ENCODE measurements at places on chromosomes 7 and 10.

DNA sequence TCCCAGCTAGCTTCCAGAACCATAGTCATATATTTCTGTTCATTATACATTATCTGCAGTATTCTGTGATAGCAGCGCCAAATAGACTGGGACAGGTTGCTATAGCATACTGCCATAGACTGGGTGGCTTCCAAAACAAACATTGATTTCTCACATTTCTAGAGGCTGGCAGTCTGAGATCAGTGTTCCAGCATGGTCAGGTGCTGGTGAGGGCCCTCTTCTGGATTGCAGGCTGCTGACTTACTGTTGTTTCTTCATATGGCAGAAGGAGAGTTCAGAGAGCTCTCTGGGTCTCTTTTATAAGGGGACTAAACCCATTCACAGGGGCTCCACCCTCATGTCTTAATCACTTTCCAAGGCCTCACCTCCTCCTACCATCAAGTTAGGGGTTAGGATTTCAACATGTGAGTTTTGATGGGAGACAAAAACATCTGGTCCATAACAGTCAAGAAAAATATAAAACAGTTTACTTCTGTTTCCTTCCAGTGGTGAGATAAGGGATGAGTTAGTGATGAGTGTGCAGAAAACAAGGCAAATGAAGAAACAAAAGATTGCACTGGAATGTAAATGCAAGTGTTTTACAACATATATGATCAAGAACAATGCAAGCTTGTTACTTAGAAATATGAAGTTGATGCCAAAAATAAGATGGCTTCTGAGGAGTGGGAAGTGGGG, 399.0 kb upstream of the C7orf33 start:
- no peak for DNase-seq

DNA sequence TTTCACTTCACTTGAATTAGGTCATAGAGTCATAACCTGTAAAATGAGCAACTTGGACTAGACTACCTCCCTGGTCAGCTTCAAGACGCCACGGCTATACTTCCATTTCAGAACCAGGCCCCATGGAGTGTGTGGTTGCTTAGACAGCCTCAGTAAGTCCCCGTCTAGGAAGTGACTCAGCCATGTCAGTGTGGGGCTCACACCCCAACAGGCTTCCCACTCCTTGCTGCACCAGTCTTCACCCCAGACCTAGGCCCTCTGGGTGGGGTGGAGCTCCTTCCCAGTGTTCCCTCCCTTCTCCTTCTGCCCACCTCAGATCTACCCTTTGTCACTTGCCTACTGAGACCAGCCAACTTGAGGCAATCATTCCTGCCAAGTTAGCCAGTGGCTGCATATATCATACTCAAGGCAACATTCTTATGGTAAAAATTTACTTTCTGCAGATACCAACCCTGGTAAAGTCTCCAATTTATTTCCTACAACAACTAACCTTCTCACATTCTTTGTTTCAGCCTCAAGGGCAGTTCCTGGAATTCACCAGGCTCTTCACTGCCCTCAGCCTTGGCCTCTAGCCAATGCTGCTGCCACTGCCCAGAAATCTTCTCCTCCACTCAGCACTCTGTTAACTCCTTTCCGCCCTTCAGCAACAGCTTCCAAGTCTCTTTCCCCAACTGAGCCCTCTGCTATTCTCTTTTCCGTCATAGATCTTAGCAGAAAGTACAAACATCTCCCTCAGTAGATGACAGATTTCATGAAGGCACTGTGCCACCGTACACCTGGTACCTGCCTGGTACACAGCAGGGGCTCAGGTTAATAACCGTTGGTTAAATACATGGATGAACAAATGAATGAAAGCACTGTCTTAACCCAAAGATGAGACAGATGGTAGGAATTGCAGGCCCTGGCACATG, 31.3 kb upstream of the ZNRF2 start:
- DNase-seq = peak; percentile 65

- DNase-seq = no peak
Observed at GRCh38 chr10:114359041-114359952, 45.0 kb downstream of the AFAP1L2 start.

- no peak for DNase-seq
Observed at GRCh38 chr10:104824380-104825006, 183.4 kb downstream of the SORCS3 start.

DNA sequence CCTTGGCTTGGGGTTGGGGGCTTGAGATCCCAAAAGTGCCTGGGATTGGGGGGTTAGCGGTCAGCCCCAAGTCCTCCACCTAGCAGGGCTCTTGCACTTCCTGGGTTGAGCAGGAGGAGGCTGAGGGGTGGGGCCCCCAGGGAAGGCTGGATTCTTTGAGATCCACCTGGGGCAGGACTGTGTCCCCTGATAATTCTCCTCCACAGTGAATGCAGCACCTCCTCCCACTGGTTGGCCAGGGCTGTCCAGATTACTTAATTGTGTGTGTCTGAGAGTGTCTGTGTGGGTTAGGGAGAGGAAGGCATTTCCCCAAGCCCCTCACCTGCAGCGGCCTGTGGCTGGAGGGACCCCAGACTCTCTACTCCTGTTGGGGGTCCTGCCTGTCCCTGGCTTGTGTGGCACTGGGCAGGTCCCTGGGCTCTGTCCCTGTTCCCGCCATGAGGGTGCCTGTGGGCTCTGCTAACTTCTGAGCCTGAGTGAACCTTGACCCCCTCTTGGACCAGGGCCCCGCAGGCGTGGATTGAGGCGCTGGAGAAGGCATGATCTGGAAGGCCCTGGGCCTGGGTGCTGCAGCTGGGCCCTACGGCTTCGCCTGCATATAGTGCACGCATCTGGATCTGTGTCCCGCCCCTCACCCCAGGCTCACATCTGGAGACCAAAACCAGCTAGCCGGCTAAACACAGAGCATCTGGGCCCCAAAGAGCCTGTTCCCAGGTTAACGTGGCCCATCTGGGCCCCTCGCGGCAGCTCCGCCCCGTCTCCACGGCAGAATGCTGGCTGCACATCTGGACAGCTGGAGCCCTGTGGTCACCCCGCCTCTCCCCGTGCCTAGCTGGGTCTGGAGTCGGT, 10.4 kb downstream of the TMEM270 start:
- no peak for DNase-seq

DNA sequence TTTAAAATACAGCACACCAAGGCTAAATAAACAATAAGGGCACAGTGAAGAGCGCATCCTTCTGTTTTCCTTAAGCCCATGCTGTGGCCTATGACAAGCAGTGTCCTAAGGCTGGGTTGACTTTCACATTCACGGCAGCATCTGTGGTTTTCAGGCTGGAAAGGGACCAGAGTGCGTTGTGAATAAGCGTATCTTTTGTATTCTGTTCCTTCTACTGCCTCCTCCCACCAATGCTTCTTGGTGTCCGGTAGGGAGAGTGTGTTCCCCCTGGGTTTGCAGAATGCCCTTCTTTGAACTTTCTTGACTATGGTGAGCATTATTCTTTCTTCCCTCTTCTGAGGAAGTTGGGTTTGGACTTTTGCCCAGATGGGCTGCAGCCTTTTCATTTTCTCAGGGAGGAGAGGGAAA, 73.6 kb downstream of the ABCA13 start:
- DNase-seq = peak; percentile 64

GRCh38 chr7:56074371-56074791, 10.3 kb downstream of the SUMF2 start:
- peak; percentile 89 for DNase-seq

- DNase-seq = no peak
Observed at GRCh38 chr10:50928190-50928552, 42.7 kb upstream of the A1CF start.

- DNase-seq = no peak
Observed at GRCh38 chr7:123905714-123906113, 19.3 kb upstream of the SPAM1 start.

GRCh38 chr10:129760003-129760315, 204.1 kb downstream of the EBF3 start:
- peak; percentile 39 for DNase-seq

GRCh38 chr7:113282875-113283274, 164.5 kb upstream of the SMIM30 start:
- no peak for DNase-seq

GRCh38 chr7:26397332-26397731, 105.7 kb downstream of the SNX10 start:
- DNase-seq = no peak

DNA sequence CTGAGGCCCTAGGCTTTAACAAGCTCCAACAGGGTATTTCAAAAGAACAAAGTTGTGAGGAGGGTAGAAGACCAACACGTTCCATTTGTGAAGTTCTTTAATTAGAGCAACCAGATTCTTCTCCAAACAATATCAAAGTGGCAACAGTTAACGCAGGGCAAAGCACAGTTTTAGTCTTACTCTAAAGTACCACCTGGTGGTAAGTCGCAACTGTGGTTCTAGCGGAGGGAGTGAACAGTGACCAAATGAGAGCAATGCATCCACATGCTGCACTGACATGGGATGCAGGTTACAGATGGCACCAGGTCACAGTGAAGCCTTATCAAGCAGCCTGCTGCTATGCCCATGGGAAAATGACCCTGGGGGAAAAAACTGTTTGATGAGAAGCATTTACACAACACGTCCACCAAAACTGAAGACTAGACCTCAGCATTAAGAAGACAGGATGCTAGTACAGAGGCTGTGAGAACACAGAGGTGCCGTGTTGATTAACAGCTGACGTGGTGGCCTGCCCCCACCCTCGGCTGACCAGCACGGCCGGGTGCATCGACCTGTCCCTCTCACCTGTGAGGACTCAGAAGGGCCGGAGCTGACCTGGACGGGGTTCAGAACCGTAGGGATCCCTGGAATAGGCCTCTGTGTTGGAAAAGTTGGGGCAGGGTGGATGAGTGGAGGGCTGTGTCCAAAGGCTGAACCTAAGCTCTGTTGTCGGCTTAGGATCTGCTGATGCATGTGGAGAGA, 211.2 kb downstream of the GLI3 start:
- DNase-seq = no peak

DNA sequence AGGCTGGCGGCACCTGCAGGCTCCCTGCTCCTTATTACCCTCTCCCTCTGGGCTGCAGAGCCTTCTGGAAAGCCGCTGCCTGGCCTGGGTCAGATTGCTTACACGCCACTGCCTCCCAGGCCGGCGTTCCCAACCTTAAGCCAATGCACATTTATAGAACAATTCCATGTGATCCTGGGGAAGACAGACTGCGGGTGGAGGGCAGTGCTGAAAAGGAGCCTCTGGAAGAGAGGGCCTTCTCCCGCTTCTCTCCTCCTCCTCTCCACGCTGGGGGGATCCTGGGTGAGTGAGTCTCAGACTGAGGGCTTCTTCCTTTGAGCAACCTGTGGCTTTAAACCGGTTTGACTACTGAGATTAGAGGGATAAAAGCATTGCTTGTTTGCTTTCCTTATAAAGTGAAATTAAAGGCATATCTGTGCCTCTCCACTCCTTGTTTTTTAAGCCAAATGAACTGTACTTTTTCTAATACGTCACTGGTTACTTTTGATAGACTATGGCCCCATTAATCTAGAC, 5.5 kb downstream of the TACC2 start:
- peak; percentile 62 for DNase-seq

DNA sequence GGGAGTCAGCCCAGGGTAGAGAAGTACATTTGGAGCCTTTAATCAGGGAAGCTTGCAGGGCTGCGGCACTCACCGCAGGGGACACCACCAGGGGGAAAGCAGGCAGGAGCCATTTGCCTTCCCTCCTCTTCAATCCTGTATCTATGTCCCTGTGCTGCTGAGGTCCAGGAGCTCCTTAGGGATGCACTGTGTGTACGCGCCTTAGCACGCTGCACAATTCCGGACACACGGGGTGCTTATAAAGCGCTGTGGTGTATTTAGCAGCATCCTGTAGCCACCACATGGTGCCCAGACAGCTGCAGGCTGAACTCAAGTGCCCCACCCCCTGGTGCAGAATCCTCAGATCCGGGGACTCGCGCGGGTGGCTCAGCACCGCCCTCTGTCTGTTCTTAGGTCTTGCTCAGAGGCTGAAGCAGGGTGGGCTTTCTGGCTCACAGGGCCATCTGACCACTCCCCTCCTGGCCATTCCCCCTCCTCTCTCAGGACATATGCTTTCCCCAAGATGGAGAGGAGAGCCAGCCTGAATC, 421.4 kb downstream of the SDK1 start:
- DNase-seq = no peak

DNA sequence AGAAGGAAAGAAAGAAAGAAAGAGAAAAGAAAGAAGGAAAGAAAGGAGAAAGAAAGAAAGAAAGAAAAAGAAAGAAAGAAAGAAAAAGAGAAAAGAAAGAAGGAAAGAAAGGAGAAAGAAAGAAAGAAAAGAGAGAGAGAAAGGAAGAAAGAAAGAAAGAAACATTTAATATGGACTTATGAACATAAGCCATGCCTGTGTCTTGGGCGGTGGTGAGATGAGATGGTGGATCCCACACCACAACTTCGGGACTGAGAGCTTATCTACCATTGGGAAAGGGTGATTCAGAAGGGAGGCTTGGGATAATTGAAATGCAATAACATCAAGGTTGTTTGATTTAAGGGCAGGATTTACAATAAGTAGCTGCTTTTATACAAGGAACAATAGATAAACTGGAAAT, 843.9 kb upstream of the AUTS2 start:
- DNase-seq = no peak

DNA sequence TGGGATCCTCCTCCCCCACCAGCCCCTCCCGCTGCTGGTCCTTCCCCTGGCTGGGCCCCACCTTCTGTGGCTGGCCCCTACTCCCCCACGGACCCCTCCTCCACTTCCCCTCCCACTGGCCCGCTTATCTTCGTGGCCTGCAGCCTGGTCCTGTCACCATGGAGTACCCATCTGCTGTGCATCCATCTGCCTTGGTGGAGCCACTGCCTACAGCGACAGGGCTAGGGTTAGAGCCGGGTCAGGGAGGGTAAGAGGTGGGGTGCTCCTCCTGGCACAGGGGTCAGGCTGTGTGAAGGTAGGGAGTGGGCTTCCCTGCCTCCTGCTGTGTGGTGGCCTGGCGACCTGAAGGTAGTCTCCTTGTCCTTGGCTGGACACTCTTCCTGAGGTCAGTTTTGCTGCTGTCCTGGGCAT, 5.2 kb downstream of the ADCY1 start:
- peak; percentile 42 for DNase-seq

GRCh38 chr10:115624448-115624847, 531.3 kb downstream of the ATRNL1 start:
- DNase-seq = no peak

- peak; percentile 82 for DNase-seq
Observed at GRCh38 chr10:77926566-77927401, at the start of gene DLG5. DLG5 (minus strand) TSS chr10:77926755; CDS start chr10:77926520, 235 bp downstream.

DNA sequence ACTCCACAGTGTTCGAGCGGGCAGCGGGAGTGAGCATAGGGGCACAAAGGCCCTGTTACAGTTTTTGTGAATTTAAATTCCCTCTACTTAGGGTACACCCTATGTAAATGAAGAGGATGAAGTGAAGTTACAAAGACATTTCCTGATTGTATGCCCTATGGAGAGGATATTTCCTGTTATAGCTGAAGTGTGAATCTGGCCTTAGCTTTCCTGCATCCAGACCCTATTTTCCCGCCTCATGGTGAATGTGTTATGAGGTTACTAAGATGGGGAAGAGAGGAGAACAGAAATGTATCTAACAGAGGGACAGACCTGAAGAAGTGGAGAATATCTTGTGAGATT, 37.8 kb upstream of the COMMD3 start:
- DNase-seq = no peak
